ENCODE measurements at places on chromosomes 1 and 21.
A peak's percentile ranks its signal among the peaks of the same experiment; 100 is the strongest.

DNA sequence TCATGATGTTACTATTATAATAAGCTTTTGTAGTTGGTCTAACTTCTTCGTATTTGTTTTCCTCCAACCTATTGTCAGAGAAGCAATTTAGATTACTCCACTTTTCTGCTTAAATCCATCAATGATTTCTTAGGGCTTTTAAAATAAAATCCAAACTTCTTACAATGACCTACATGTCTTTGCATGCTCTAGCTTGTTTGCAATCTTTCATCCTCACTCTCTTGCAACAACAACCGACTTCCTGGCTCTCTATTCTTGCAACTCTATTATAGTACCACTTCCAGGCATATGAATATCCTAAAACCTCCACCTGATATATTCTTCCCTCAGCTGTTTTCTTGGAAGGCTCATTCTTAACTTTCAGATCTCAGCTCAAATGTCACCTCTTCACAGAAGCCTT is 1288.7 kb downstream of the PLA2G4A start:
- no peak for DNase-seq

DNA sequence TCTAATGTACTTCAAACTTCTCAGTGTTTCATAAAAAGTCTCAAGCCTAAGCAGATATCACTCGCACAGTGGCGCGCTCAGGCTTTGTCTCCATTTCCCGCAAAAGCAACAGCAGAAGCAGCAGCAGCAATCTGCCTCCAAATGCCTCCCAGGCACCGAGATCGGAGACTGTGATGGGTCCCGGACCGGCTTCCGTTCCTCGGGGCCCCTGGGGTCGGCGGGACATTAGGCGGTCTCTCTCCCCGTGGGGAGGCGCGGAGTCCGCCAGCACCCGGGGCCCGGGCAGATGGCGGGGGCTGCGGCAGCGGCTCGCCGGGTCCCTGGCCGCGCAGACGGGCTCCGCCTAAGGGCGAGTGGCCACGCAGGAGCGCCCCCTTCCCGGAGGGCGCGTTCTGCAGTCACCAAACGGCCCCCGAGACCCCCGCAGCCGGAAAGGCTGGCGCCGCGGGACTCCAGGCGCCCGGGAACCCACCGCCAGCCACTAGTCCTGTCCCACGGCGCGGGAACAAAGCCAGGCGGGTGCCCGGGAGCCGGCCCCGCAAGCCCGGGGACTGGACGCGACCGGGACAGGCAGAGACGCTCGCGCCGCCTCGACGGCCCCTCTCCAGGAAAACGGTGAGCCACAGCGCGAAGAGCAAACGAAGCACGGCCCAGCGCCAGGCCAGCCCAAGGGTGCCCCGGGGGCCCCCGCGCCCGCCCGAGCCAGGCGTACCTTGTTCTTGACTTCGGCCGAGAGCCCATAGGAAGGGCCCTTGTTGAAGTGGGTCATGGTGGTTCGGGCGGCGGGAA is 590 bp downstream of the CNN3 start:
- no peak for DNase-seq

GRCh38 chr1:153527023-153527682 is 8.6 kb downstream of the S100A6 start:
- no peak for DNase-seq

GRCh38 chr1:39317111-39317510 is 112.6 kb downstream of the MACF1 start:
- no peak for DNase-seq

DNA sequence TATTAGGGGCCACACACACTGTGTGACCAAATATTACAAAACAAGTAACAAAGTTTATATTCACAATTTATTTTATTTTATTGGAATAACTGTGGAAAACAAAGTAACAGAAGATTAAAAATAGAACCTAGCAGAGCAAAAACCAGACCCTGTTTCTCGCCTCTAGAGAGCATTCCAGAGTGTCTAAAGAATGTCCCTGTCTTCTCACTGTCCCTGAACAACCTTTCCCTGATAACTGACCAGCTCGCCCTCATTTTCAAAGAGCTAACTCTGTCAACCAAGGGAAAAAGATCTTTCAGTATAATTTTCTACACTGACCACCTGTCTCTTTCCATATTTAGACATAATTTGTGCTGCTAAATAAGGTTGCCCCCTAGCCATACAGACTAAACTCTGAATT is 646.9 kb downstream of the USP25 start:
- no peak for DNase-seq

GRCh38 chr1:207828485-207829158 is 76.8 kb downstream of the CD46 start:
- DNase-seq = peak; percentile 95

DNA sequence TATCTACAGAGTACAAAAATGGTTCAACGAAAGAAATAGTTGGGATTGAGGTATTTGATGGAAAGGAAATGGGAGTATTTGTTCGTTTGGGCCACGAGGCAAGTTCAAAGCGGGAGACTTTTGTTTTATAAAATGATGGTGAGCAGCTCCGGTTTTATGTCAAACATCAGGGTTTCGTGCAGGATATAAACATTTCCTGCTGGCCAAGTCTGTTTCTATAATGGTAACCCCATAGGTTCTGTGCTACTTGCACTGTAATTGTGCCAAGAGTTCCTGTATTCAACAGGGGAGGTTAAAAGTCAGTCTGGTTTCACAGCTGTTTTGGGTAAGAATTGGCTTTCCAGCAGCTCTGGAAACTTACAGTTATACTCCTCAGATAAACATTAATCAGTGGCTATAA is 290.3 kb upstream of the NRIP1 start:
- DNase-seq = peak; percentile 93

DNA sequence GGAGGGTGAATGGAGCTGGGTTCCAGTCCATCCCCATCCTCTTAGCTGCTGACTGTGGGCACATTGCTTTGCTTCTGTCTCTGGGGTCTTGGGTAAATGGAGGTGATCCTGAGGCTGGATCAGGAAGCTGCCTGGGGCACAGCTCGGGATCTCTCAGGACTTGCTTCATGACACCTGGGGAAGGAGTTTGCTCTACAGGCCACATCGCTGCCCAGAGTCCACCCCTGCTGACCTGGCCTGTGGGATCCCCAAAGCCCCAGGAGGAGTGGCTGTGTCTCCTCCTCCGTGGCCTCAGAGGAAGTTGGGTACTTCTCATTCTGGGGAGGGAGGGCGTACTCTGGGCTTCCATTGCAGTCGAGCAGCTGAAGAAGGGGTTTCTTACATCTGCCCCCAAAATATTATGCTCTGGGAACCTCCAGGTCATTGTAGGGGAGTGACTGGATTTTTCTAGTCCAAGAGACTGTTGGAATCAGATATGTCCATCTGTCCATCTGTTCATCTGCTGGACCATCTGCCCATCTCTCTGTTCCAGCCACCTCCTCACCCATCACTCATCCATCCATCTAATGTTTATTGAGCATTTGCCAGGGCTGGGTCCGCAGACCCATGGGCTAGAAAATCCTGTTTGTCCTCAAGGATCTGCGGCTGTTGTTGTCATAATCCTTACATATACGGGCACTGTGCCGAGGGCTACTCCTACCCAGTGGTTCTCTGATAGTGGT is 45.9 kb downstream of the ARHGEF10L start:
- DNase-seq = no peak

- no peak for DNase-seq
Observed at GRCh38 chr1:110636149-110636935, 30.2 kb upstream of the KCNA2 start.

All from dermis microvascular lymphatic vessel endothelial cell (primary cell).